ENCODE measurements at places on chromosomes 11 and 22. TPM values are rescaled to one million over a fixed set of nuclear protein-coding genes. Genes with fewer than 3 reads are reported as not detected.

Gene CLMP
- total RNA-seq: 11.8 TPM

Gene CRYBA4
- 0.52 TPM for total RNA-seq

Gene MUC6
- total RNA-seq: not detected

Gene MS4A1
- not detected for total RNA-seq

Gene ZNF202
- 49.2 TPM for total RNA-seq

Gene TXNRD2
- total RNA-seq: 25.5 TPM

Gene ISX
- not detected for total RNA-seq

Gene POLDIP3
- 91.6 TPM for total RNA-seq

Gene DMC1
- 6.8 TPM for total RNA-seq

Gene ANGPTL5
- total RNA-seq: not detected

Gene DTX4
- 13.0 TPM for total RNA-seq

Gene LRRC74B
- not detected for total RNA-seq

Gene SMC1B
- total RNA-seq: not detected

Gene CNGA4
- 0.20 TPM for total RNA-seq

Gene B3GAT1
- total RNA-seq: 29.3 TPM

Gene CATSPER1
- total RNA-seq: not detected

Gene XKR3
- not detected for total RNA-seq

Gene LUZP2
- total RNA-seq: 25.4 TPM

Gene SLCO2B1
- total RNA-seq: not detected

Gene MRGPRF
- 4.0 TPM for total RNA-seq

Gene PLEKHA7
- 21.0 TPM for total RNA-seq

Gene SULT4A1
- 16.2 TPM for total RNA-seq

Gene PLA2G3
- total RNA-seq: 8.3 TPM

Gene MIOX
- 1.4 TPM for total RNA-seq

Gene UNC93B1
- total RNA-seq: 23.3 TPM

Gene CBX6
- 31.4 TPM for total RNA-seq

Gene USP28
- total RNA-seq: 98.8 TPM

Gene OTOG
- 0.86 TPM for total RNA-seq

Gene PRODH
- total RNA-seq: 54.3 TPM

Gene IFITM2
- 421 TPM for total RNA-seq

Gene OR10D3
- total RNA-seq: not detected

Data from H9 (cell line).